ENCODE measurements at places on chromosomes 7 and 10. TPM values are rescaled to one million over a fixed set of nuclear protein-coding genes. Genes with fewer than 3 reads are reported as not detected.

The DNAJC30 gene
- 4.6 TPM for total RNA-seq

The APBB1IP gene
- 30.1 TPM for total RNA-seq

The PROSER2 gene
- total RNA-seq, result 9.5 TPM

The ACBD7 gene
- 1.1 TPM for total RNA-seq

The METTL27 gene
- total RNA-seq, result 7.0 TPM

The OR6V1 gene
- not detected for total RNA-seq

The ATG9B gene
- not detected for total RNA-seq

- H3K4me3 ChIP-seq, result no peak overlapping the region
- no peak for DNase-seq
- H3K36me3 ChIP-seq, result no peaks in the 10 kb centered on the region
- H3K4me1 ChIP-seq, result no peaks in the 10 kb centered on the region
- no peaks in the 10 kb centered on the region for H3K27me3 ChIP-seq
These were observed 48.0 kb downstream of the THNSL1 start for GRCh38 chr10:25064401-25064800.

- no peak overlapping the region for H3K27ac ChIP-seq
- no peak overlapping the region for H3K4me3 ChIP-seq
- no peak for DNase-seq
- no peaks in the 10 kb centered on the region for H3K27me3 ChIP-seq
These were observed 35.6 kb upstream of the SLC29A3 start for GRCh38 chr10:71283410-71283809.

DNA sequence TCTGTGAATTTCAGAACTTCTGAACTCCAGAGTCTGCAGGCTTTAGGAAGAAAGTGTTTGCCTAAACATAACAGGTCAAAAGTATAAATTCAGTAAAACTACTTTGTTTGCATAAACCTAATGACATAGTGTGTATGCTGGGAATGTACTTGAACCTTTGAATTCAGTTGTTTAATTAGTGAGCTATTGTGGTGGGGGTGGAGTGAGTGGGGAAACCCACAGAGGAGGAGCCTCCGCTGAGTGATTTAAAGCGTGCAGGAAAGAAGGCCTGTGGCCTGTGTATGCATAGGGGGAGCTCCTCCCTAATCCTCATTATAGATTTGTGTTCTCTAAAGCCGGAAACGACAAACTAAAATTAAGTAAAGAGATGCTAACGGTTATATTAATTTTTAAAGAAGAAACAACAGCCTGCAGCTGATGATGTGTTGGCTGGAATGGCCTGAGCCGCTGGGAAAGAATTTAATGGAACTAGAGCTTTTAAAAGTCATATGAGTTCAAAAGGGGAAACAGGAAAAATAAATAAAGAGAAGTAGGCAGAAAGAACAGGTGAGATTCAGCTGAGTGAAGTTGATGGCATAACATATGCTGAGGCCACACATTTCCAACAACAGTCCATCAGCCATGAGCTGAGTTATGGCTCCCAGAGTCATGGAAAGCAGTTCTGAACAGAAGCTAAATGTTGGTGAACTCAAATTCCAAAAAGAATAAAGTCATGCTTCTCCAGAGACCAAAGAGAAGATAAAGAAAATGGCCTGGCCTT, 595.0 kb downstream of the GRM8 start:
- H3K27me3 ChIP-seq, result no peaks in the 10 kb centered on the region
- H3K36me3 ChIP-seq, result no peaks in the 10 kb centered on the region
- no peak overlapping the region for H3K27ac ChIP-seq

GRCh38 chr10:94738588-94738987, 23.9 kb upstream of the CYP2C19 start:
- H3K4me3 ChIP-seq, result no peak overlapping the region
- no peak overlapping the region for H3K27ac ChIP-seq
- no peaks in the 10 kb centered on the region for H3K4me1 ChIP-seq
- H3K27me3 ChIP-seq, result no peaks in the 10 kb centered on the region
- H3K36me3 ChIP-seq, result no peaks in the 10 kb centered on the region
- DNase-seq, result no peak

DNA sequence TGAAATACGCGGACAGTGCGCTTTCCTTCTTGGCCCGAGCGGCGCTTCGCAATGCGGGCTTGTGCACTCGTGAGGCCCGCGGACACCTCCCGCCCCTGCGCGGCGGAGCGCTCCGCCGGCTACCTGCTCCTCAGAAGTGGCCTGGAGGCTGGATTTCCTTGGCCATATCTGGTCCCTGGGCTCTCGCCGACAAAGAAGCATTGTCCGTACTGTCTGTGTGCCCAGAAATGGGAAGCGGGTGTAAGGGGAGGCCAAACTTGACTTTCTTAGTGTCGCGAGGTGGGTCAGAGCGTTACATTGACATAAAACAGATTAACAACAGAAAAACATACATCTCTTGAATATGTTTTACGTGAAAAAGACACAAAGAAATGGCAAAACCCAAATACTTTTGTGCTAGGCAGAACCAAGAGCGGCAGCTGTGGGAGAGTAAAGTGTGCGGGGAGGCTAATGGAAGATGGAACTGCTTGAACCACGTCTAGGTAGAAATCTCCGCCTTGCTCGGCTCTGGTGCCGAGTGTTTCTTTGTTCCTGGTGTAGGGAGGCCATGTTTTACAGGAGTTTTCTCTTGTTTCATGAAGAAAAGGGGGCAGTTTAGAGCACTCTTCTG, 1.4 kb downstream of the LANCL2 start:
- H3K27me3 ChIP-seq, result no peaks in the 10 kb centered on the region
- DNase-seq, result no peak
- no peaks in the 10 kb centered on the region for H3K4me1 ChIP-seq

- H3K27me3 ChIP-seq, result no peaks in the 10 kb centered on the region
- no peak for DNase-seq
- no peaks in the 10 kb centered on the region for H3K36me3 ChIP-seq
- H3K4me1 ChIP-seq, result no peaks in the 10 kb centered on the region
- no peak overlapping the region for H3K27ac ChIP-seq
These were observed 507.6 kb downstream of the GRID1 start for GRCh38 chr10:85858776-85859515.

DNA sequence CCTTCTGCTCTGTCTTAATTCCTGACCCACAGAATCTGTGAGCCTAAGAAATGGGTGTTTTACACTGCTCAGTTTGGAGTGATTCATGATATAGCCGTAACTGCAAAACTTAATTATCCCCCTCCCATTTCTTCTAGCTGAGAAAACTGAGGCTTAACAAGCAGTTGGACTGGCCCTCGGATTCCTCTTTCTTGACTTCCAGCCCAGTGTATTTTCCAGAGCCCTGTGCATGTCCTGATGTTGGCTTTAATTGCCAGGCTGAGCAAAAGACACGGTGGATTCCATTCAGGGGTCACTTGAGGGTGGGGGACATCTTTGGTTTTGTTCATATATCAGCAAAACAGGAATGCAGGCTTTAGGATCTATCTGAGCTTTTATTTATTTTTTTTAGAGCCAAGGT, 489.8 kb downstream of the TYW1 start:
- no peaks in the 10 kb centered on the region for H3K27me3 ChIP-seq
- no peak overlapping the region for H3K4me3 ChIP-seq
- H3K36me3 ChIP-seq, result no peaks in the 10 kb centered on the region
- no peaks in the 10 kb centered on the region for H3K4me1 ChIP-seq

DNA sequence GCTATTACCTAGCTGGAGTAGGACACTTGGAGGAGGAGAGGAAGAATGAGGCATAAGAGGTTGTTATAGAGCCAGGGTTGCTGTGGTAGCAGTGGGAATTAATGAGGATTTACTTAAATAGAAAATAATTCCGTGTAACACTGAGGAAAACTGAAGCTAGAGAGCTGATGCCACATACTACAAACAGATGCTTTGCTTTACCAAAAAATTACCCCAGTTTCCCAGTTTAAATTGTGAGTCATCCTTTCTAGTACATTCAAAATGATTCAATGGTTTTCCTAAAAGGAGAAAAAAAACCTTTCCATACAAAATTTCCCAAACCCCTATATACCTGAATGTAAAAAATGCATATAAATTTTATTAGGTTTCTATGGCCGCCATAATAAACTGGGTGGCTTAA, 58.3 kb downstream of the ZNF518A start:
- no peak overlapping the region for H3K4me3 ChIP-seq
- no peaks in the 10 kb centered on the region for H3K27me3 ChIP-seq
- no peaks in the 10 kb centered on the region for H3K4me1 ChIP-seq
- H3K27ac ChIP-seq, result no peak overlapping the region
- no peak for DNase-seq

GRCh38 chr7:40507166-40507565, 372.4 kb downstream of the SUGCT start:
- H3K4me3 ChIP-seq, result no peak overlapping the region
- no peak for DNase-seq
- H3K27ac ChIP-seq, result no peak overlapping the region
- no peaks in the 10 kb centered on the region for H3K36me3 ChIP-seq
- no peaks in the 10 kb centered on the region for H3K27me3 ChIP-seq

DNA sequence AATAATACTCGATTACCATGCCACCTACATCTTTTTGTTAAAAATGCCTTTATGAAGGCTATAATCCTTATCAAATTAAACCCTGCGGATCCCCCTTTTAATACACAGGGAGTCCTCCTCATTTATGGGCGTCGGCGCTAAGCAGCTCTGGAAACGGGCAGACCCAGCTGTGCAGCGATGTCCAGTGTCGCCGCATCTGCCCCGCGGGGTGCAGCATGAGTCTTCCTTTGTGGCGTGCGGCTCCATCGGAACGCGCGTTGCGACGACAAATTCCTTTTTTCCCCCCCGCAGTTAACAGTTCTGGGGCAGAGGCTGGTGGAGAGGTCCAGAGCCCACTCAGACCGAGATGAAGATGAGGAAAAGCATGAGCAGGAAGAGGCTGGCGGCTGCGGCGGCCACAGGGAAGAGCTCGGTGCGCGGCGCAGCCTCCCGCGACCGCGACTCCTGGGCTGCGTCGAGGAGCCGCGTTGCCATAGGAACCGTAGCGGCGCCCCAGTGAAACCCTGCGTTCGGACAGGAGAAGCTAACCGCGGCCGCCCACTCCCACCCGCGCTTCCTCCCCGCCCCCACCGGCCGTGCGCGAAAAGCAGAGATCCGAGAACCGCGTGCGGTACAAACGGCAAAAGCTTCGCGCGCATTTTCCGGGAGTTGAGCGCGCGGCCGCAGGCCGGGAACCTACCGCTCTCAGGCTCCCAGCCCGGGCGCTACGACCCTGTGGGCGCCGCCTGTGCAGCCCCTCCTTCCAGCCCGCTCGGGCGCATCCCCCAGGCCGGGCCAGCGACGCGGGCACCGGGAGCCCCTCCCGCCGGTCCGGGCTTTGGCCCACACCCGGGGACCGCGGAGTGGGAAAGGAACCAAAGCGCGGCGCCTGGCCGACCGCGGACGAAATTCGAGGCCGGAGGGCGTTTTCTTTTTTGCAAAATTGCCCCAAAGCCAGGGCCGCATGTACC, 130.6 kb downstream of the SPAG6 start:
- peaks cover 33% of the 10 kb centered on the region for H3K27me3 ChIP-seq
- H3K4me1 ChIP-seq, result no peaks in the 10 kb centered on the region
- H3K4me3 ChIP-seq, result peak overlapping the region; percentile 46
- no peak overlapping the region for H3K27ac ChIP-seq
- DNase-seq, result no peak
- H3K36me3 ChIP-seq, result no peaks in the 10 kb centered on the region

GRCh38 chr10:49282879-49283341, 16.1 kb upstream of the C10orf71 start:
- H3K27me3 ChIP-seq, result no peaks in the 10 kb centered on the region
- no peak overlapping the region for H3K4me3 ChIP-seq
- H3K27ac ChIP-seq, result no peak overlapping the region
- H3K4me1 ChIP-seq, result no peaks in the 10 kb centered on the region
- no peaks in the 10 kb centered on the region for H3K36me3 ChIP-seq

- H3K4me1 ChIP-seq, result peaks cover 4% of the 10 kb centered on the region
- no peak for DNase-seq
- no peak overlapping the region for H3K4me3 ChIP-seq
- H3K27me3 ChIP-seq, result no peaks in the 10 kb centered on the region
- no peak overlapping the region for H3K27ac ChIP-seq
These were observed 40.6 kb downstream of the NOD1 start for GRCh38 chr7:30437823-30438574.

DNA sequence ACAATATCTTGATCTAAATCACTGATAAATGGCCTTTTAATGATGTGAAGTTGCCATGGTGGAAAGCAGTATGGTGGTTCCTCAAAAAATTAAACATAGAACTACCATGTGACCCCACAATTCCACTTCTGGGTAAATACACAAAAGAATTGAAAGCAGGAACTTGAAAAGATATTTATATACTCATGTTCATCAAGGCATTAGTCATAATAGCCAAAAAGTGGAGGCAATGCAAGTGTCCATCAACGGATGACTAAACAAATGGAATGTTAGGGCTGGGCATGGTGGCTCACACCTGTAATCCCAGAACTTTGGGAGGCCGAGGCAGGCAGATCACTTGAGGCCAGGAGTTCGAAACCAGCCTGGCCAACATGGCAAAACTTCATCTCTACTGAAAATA, 2.0 kb upstream of the DNAJC12 start:
- H3K27me3 ChIP-seq, result no peaks in the 10 kb centered on the region
- no peak overlapping the region for H3K4me3 ChIP-seq
- no peak overlapping the region for H3K27ac ChIP-seq
- no peaks in the 10 kb centered on the region for H3K4me1 ChIP-seq
- no peak for DNase-seq

DNA sequence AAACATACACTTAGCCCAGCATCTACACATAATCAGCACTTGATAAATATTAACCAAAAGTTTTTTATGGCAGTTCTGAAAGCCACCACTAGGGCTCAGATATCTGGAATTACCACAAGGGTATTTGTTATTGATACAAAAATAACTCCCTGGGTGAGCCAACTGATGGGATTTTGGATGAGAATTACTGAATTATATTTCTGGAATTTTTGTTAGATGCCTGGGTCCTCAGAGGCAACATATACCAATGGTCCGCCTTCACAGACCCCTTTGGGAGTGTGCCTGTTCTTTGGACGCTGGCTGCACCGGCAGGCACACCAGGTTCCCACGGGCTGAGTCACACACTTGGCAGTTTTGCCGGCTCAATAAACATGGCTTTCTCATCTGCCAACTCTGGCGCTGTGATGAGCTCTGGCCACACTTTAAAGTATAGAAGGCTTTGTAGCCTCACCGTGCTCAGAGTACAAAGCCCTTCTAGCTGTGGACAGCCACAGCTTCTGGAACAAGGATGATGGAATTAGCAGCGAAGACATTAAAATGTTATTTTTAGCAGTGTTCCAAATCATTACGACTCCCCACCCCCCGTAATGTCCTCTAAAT, 24.5 kb upstream of the EEPD1 start:
- H3K27me3 ChIP-seq, result no peaks in the 10 kb centered on the region
- H3K36me3 ChIP-seq, result no peaks in the 10 kb centered on the region
- peak overlapping the region; percentile 52 for H3K27ac ChIP-seq
- DNase-seq, result peak; percentile 81

- H3K27me3 ChIP-seq, result no peaks in the 10 kb centered on the region
- H3K4me3 ChIP-seq, result no peak overlapping the region
- no peak overlapping the region for H3K27ac ChIP-seq
- no peaks in the 10 kb centered on the region for H3K36me3 ChIP-seq
These were observed 104.5 kb downstream of the EBF3 start for GRCh38 chr10:129859536-129859935.

DNA sequence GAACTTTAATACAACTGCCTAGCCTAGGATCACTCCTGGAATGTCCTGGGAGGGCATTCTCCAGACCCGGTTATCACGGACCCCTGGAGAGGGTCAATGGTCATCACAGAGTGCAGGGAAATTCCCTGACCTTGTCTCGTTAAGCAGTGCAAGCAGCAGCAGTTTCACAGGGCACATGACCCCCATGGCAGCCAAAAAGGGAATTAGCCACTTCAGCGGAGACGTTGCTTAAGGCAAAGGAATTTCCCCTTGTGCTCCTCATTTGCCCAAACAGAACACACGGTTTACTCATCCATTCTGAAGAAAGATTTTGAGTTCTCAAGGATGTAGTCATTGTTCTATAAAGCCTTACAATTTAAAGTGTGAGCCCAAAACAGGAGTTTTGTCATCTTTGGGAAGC, 260.3 kb downstream of the SNX13 start:
- no peaks in the 10 kb centered on the region for H3K36me3 ChIP-seq
- DNase-seq, result no peak

Data from breast epithelium (tissue), 4 donors.